ENCODE measurements at places on chromosomes 12 and 14.

DNA sequence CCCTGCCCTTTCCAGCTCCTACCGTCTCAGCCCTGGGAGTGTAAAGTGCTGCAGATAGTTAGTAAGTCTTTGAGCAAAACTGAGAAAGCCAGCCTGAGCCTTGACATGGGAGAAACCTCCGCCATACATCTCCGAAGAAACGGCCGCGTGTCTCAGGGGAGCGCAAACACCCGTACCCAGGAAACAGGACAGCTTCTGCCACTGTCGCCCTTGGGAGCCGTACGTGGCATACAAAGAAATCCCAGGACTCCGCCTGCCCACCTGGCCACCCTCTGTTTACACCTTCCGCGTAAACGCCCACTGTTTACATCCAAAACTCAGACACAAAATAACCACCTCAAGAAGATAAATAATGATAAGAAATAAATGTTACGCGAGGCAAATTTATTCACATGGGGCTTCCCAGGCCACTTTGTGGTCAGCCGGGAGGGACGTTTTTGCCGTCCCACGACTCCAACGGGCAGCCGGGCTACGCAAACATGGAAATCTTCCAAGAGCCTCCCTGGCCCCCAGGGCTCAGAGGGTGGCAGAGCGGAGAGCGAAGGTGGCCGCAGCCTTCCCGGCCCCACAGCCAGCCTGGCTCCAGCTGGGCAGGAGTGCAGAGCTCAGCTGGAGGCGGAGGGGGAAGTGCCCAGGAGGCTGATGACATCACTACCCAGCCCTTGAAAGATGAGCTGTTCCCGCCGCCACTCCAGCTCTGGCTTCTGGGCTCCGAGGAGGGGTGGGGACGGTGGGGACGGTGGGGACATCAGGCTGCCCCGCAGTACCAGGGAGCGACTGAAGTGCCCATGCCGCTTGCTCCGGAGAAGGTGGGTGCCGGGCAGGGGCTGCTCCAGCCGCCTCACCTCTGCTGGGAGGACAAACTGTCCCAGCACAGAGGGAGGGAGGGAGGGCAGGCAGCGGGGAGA, at the start of gene BDKRB2:
Gene BDKRB2 (plus strand): TSS at position 689 of the 908 bp plus-strand sequence. CDS start 32,269 bp downstream, outside the sequence.
- no peak for DNase-seq

- no peak for DNase-seq
These were observed 59.6 kb downstream of the NELL2 start for GRCh38 chr12:44816446-44817017.

- DNase-seq: no peak
These were observed 240.3 kb downstream of the MSRB3 start for GRCh38 chr12:65518771-65519170.

- no peak for DNase-seq
These were observed 565 bp downstream of the SPRYD3 start for GRCh38 chr12:53078425-53079225.

- DNase-seq: no peak
These were observed 11.7 kb downstream of the NAV3 start for GRCh38 chr12:77842430-77842829.

- no peak for DNase-seq
These were observed 41.5 kb downstream of the SNAPC1 start for GRCh38 chr14:61803755-61804154.

GRCh38 chr14:51327376-51327775, 87.3 kb downstream of the TMX1 start:
- DNase-seq: no peak

DNA sequence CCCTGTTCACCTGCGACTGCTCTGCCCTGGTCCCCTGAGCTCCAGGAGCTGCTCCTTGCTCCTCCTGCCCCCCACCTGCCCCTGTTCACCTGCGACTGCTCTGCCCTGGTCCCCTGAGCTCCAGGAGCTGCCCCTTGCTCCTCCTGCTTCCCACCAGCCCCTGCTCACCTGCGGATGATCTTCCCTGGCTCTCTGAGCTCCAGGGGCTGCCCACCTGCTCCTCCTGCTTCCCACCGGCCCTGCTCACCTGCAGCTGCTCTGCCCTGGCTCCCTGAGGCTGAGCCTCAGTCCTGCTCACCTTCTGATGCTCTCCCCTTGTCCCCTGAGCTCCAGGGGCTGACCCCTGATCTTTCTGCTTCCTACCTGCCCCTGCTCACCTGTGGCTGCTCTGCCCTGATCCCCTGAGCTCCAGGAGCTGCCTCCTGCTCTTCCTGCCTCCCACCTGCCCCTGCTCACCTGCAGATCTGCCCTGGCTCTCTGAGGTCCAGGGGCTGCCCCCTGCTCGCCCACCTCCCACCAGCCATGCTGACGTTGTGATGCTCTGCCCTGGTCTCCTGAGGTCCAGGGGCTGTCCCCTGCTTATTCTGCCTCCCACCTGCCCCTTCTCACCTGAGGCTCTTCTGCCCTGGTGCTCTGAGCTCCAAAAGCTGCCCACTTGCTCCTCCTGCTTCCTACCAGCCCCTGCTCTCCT, 219.2 kb downstream of the TMEM121 start:
- no peak for DNase-seq

DNA sequence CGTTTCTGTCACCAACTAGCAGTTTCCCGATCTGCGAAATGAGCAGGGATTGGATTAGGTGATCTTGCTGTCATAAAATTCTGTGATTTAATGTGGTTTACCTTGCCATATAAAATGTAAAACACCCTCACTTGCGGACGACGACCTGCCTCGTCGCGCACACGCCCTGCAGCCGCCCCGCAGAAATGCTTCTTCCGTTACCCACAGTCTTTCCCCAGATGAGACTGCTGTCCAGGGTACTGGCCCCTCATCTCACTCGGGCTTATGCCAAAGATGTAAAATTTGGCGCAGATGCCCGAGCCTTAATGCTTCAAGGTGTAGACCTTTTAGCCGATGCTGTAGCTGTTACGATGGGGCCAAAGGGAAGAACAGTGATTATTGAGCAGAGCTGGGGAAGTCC, 17.7 kb upstream of the FOXJ2 start:
- DNase-seq: no peak

DNA sequence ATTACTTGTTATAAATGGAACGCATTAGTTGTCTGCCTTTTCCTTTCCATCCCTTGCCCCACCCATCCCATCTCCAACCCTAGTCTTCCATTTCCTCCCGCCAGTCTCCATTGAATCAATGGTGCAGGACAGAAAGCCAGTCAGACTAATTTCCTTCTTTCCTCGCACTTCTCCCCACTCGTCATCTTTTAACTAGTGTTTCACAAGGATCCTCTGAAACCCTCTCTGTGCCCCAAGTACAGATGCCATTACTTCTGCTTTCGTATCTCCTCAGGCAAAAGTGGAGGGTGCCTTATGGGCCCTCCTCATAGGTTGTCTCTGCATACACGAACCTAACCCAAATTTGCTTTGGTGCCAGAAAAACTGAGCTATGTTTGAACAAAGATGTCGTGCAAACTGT, 4.2 kb downstream of the DAZAP2 start:
- no peak for DNase-seq

GRCh38 chr14:95485222-95485819, 31.1 kb downstream of the SYNE3 start:
- no peak for DNase-seq

DNA sequence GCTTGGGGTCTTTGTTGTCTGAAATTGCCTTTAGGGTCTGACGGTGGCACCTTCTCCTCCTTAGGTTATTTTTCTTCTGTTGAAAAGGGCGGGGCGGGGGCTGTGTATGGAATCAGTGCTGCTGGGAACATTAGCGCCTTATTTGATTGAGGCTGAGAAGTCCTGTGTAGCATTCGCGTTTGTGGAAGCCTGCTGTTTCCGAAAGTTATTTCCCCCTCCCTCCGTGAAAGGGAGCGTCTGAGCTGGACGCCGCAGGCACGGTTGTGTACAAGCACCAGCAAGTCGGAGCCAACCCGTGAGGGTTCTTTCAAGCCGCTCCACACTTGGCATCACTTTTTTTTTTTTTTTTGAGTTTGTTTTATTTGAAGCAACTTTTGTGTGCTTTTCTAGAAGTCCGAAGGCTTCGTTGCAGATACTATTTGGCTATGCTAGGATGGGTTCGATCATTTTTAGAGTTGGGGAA, 1.1 kb downstream of the SYNE2 start:
- no peak for DNase-seq

DNA sequence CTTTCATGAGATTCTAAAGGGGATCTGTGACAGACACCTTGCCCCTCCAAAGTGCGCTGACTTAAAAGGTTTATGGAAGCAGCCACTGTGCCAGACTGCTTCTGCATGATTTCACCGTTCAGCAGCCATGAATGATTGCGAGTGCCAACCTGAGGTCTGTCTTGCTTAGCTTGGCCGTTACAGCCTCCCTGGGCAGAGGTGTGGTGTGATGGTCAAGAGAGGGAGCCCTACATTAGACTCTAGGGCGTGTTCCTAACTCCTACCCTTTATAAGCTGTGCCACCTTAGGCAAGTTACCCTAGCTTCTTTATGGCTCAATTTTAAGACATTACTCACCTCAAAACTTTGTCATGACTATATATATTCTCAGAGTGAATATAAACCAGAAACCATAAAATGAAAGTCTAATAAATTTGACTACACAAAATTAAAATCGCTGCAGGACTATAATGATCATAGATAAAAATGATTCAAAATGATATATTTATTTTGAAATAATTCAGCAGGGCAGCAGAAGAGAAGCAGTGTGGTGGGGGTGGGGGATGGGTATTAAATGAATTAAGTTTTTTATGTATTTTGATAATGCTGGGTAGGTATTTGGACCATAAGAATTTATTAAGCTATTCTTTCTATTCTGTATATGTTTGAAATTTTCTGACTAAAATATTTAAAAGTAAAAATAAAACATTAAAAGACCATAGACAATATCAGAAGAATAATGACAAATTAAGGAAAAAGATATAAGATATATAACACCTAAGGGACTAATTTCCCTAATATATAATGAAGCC, 47.7 kb upstream of the MBIP start:
- DNase-seq: no peak

DNA sequence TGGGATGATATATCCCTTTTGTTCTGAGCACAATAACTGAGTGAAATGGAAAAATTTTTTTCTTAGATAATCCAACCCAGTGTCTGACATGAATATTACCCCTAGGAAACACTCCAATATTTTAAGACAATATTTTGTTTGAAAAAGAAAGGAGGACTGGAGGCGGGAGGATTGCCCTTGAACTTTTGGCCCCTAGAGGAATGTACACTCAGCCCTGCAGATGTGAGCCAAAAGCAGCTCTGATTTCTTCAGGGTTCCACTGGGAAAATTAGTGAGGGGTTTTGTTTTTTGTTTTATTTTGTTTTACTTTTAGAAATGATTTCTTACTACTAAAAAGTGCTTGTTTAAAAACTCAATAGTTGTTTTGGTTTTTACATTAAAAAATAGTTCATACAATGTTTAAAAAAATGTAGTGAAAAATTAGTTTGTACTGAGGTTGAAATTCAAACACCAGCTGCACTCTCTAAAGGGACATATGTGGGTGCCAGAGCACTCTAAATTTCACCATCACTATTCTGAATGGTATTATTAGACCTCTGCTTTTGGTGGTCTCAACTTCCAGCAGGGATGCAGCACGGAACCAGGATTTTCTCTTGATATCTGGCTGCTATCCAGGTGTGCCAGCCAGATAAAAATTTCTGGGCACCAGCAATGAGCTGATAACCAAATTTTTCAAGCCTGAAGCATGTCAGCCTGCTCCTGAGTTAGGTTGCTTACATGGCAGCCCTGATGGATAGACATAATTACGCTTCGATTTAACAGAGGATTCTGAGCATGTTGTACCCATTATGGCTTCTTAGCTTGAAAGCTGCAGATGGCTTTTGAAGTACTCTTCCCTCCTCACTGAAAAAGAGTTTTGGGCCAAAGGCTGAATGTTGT, 141.9 kb downstream of the ANO6 start:
- DNase-seq: no peak

DNA sequence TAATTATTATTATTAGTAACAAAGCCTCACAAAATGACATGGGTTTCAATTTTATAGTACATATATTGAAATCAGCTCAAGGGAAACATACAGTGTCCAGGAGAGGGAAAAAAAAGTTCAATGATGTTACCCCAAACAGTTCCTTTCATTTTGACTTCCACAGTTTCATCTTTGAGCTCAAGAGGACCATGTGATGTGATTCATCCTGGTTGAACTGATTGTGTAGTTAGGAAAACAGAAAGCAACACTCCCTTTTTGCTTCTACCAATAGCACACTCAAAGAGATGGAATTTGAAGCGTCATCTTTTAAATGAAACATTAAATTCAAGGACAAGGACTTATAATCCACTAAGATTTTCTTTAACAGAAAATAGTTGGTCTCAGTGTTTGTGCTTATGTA, 461.0 kb downstream of the FOXG1 start:
- no peak for DNase-seq

DNA sequence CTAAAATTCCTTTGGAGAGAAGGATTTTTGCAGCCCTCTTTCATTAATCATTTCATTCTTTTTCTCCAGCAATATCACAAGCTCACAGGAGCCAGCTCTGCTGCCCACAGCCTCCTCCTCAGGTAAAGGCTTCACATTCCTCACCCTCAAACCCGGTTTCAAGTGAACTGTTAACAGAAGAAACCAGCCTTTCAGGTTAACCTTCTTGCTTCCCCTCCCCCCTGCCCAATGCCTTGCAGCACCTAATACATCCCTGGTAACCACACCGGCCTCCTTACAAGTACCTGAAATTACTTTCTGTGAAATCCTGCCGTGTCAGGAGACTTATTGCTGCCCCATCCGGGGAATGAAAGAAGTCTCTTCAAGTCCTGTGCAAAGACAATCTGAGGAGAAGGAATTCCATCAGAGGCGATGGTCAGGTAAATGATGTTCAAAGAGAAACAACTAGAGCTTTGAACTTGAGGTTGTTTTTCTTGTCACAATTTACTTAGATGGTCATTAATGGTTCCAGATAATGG, 111.2 kb downstream of the MYRFL start:
- DNase-seq: no peak

DNA sequence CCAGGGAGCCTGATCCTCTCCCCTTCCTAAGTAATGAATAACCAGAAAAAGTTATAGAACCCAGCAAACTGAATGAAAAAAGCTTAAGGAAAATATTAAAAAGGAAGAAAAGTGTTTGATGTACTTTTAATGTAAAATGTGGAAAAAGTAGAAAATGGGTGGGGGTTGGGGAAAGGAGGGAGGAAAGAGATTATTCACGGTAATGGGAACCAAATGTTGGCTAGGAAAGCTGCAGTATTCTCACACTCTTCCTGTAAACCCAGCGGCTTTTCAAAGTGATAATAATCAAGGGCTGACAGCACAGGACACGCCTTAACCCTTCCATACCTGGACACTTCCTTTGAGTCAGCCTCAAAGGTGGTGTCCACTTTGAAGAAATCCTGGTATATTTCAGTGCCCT, 139.2 kb downstream of the TGFB3 start:
- no peak for DNase-seq

DNA sequence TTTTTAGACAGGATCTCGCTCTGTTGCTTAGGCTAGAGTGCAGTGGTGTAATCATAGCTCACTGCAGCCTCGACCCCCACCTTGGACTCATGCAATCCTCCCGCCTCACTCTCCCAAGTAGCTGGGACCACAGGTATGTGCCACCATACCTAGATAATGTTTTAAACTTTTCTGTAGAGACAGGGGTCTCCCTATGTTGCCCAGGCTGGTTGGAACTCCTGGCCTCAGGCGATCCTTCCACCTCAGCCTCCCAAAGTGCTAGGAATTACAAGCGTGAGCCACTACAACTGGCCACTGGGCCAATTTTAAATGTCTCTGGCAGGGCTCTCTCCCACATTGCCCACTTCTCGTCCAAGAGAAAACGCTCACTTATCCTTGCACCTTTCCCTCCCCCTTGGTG, 66.5 kb upstream of the DACT1 start:
- DNase-seq: no peak

All from activated CD8-positive, alpha-beta memory T cell treated with anti-CD3 and anti-CD28 coated beads for 48 hours (primary cell).